Epithelial cell of umbilical artery (primary cell): ENCODE measurements at places on chromosomes 2 and 18. TPM values are rescaled to one million over a fixed set of nuclear protein-coding genes. Genes with fewer than 3 reads are reported as not detected.

Gene SLC9A4
- total RNA-seq = not detected in 2 replicates

Gene SPATA3
- not detected in 2 replicates for total RNA-seq

Gene CFC1
- total RNA-seq = not detected in 2 replicates

Gene UNC80
- total RNA-seq = not detected in 2 replicates

Gene CCDC74B
- total RNA-seq = 0.65 and 2.7 TPM in 2 replicates

Gene HAAO
- not detected in 2 replicates for total RNA-seq

Gene UPP2
- not detected in 2 replicates for total RNA-seq

Gene KCNIP3
- total RNA-seq = 0.97 and 1.1 TPM in 2 replicates

Gene PROKR1
- not detected in 2 replicates for total RNA-seq

Gene SIX3
- not detected in 2 replicates for total RNA-seq

Gene MTCL1
- total RNA-seq = 9.7 and 25.2 TPM in 2 replicates

Gene KIF3C
- 8.4 and 9.1 TPM in 2 replicates for total RNA-seq

Gene SERPINB2
- 2.6 and 6.2 TPM in 2 replicates for total RNA-seq

Gene RGPD4
- total RNA-seq = not detected in 2 replicates

Gene ZNF892
- total RNA-seq = 3.6 and 9.6 TPM in 2 replicates

Gene SOS1
- 7.8 and 10.0 TPM in 2 replicates for total RNA-seq

Gene LMAN1
- total RNA-seq = 160 and 237 TPM in 2 replicates

Gene WDR7
- total RNA-seq = 13.6 and 25.5 TPM in 2 replicates

Gene HES6
- total RNA-seq = 5.9 and 8.8 TPM in 2 replicates

Gene PLEKHB2
- 117 and 162 TPM in 2 replicates for total RNA-seq

Gene CEBPZ
- 60.4 and 71.6 TPM in 2 replicates for total RNA-seq

Gene CFAP53
- total RNA-seq = 0.30 and 0.32 TPM in 2 replicates

Gene SESTD1
- total RNA-seq = 18.1 and 21.8 TPM in 2 replicates

Gene KLHL30
- total RNA-seq = not detected in 2 replicates

Gene FAM237A
- total RNA-seq = not detected in 2 replicates

Gene MALL
- 26.6 and 51.4 TPM in 2 replicates for total RNA-seq

Gene STARD6
- not detected in 2 replicates for total RNA-seq

Gene RUFY4
- total RNA-seq = not detected in 2 replicates

Gene MAPK4
- not detected in 2 replicates for total RNA-seq

Gene FIGN
- total RNA-seq = 0.65 and 1.1 TPM in 2 replicates

Gene GREB1L
- total RNA-seq = under 0.01 and 0.32 TPM in 2 replicates

Gene CDH19
- total RNA-seq = not detected in 2 replicates

Gene MARCHF4
- 3.2 and 6.2 TPM in 2 replicates for total RNA-seq

Gene TRIM43
- total RNA-seq = not detected in 2 replicates

Gene SLC4A5
- total RNA-seq = 0.30 and 0.32 TPM in 2 replicates

Gene ZNF521
- 58.1 and 107 TPM in 2 replicates for total RNA-seq

Gene FBXO36
- 1.3 and 1.7 TPM in 2 replicates for total RNA-seq

Gene ITGA4
- total RNA-seq = 4.5 and 5.6 TPM in 2 replicates

Gene UCN
- total RNA-seq = 0.46 TPM in 1 of 2 replicates, not detected in the other

Gene ALLC
- not detected in 2 replicates for total RNA-seq
